ENCODE measurements at places on chromosomes 11 and 22.

- no peak for DNase-seq
Observed at GRCh38 chr11:69283446-69283845, 10.5 kb upstream of the MYEOV start.

- no peak for DNase-seq
Observed at GRCh38 chr11:26276798-26277424, 55.0 kb upstream of the ANO3 start.

DNA sequence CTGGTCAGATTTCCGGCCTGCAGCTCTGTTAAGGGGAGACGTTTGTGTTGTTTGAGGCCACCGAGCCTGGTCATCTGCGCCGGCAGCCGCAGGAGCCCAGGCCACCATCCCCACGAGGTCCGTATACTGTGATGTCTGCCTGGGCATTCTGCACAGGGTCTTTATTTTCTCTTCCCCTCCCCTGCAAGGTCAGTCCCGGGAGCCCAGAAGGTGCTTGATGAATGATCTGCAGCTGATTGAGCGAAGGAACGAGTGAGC, 45.4 kb downstream of the CTTN start:
- no peak for DNase-seq

DNA sequence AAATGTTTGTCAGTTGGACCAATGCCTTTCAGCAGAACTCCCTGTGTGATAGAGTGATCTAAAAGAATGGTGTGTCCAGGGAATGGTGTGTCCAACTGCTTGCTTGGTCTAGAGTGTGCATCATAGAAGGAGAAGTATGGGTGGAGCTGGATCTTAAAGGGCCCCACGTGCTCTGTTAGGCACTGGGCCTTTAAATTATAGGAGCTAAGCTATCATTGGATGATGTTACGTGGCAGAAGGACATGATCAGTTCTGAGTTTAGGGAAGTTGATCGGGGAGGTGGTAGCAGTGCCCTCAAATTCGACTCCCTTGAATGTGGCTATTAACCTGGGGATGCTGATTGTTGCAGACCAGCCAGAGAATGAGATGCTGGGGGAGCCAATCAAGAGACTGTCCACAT, 16.4 kb downstream of the STX3 start:
- DNase-seq: no peak

- DNase-seq: no peak
Observed at GRCh38 chr11:120629407-120630080, 118.0 kb downstream of the GRIK4 start.

- no peak for DNase-seq
Observed at GRCh38 chr11:44886790-44887140, 63.9 kb downstream of the TP53I11 start.

- DNase-seq: no peak
Observed at GRCh38 chr11:29017941-29018340, 909.8 kb downstream of the METTL15 start.

- no peak for DNase-seq
Observed at GRCh38 chr22:38290347-38290746, 17.5 kb upstream of the TMEM184B start.

DNA sequence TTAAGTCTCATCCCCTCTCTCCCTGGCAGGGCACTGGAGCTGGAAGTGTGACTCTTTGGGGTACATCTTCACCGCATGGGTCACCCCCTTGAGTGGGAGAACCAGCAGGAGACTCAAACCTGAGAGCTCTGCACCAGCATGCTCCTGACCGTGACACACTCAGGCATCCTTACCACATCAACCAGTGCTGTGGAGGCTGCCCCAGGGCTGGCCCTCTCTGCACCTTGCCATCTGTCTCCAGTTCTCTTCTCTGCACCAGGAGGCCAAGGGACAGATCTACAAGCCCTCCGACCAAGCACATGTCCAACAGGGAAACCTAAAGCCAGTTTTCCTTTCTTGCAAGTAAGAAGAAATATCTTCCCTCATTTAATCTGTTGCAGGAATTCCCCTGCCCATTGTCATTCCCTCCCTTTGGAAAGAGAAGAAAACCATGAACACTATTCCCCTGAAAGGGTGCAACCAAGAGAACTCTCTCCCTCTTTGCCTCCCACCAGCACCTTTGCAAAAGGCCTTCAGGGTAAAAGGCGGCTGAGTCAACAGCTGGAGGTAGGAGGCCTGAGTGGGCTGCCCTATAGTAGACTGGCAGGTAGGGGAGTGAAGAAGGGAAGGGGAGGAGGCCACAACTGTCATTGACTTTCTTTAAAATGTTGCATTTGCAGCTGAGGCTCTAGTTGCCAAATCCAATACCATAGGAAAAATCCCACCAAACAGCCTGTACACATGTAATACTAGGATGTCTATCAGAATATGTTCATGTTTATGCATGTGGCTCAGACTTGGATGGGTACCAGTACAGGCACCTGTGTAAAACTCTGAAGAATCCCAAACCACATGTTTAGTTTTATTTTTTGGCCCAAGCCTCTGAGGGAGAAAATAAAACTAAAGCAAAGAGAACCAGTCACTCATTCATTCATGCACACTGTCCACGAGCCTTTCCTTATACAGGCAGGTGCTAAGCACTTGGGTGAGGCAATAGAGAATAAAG, 117.0 kb downstream of the WT1 start:
- DNase-seq: no peak

- DNase-seq: no peak
Observed at GRCh38 chr11:35479731-35480130, 45.7 kb downstream of the PAMR1 start.

- DNase-seq: no peak
Observed at GRCh38 chr11:119218141-119218878, 12.2 kb downstream of the CBL start.

DNA sequence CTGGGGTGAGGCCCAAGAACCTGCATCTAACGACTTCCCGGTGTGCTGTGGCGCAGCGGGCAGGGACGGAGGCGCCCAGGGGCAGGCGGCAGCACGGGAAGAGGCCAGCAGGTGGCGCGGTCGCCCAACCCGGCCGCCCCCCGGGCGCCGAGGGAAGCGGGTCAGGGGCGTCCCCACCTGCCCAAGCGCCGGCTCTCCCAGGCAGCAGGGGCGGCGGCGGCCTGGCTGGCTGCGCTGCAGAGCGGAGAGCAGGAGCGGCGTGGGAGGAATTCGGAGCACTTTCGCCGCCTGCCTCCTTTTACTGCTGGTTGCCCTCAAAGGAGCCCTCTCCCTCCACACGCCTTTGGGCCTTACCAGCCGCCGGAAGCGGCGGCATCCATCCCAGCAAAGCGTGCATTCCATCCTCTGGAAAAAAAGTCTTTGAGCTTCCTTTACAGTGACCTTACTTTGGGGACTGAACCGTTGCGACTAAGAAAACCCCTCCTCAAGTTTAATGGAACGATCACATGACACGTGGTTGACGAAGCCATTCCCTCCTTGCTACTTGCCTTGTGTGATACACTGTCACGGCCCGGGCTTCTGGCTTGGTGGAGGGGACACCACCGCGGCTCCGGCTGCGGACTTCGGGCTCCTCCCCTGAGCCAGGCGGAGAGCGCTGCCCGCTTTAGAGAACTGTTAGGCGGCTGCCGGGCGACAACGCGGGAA, 106.8 kb upstream of the CLMP start:
- DNase-seq: no peak

DNA sequence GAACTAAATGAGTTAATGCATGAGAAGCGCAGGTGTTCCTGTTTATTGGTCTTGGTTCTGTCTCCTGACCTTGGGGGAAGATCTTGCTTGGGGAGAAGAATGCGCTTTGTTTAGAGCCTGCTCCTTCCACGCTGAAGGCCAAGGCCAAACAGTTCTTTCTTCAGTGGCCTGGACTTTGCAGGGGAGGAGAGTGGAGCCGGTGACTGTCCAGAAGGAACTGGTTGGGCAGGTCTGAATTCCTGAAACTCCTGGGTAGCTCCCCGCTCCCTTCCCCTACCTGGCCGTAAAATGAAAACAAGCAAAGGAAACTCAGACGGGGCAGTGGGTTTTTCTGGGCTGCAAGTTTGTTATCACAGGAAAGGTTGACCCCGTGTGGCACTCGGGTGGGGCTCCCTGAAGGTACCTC, 3.6 kb downstream of the ARHGAP8 start:
- no peak for DNase-seq

- DNase-seq: no peak
Observed at GRCh38 chr11:134610116-134610910, 198.3 kb upstream of the B3GAT1 start.

GRCh38 chr11:11538277-11538960, 83.4 kb downstream of the GALNT18 start:
- DNase-seq: no peak

DNA sequence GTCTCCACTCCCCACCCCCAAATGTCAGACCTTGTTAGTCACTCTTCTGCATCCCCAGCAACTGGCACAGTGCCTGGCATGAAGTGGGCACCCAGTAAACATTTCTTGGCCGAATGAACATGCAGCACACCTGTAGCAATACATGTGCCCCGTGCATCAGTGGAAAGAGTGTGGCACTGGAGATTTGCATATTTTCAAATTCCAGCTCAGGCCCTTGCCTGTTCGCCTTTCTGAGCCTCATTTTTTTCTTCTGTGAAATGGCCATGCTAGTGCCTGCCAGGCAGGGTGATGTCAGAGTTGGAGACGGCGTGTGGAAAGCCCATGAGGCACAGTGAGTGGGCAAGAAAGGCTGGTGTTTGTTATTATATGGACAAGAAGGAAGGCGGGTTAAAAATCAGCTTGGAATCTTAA, 38.7 kb downstream of the CD82 start:
- DNase-seq: no peak

GRCh38 chr11:78929906-78930220, 355.2 kb upstream of the NARS2 start:
- DNase-seq: no peak

DNA sequence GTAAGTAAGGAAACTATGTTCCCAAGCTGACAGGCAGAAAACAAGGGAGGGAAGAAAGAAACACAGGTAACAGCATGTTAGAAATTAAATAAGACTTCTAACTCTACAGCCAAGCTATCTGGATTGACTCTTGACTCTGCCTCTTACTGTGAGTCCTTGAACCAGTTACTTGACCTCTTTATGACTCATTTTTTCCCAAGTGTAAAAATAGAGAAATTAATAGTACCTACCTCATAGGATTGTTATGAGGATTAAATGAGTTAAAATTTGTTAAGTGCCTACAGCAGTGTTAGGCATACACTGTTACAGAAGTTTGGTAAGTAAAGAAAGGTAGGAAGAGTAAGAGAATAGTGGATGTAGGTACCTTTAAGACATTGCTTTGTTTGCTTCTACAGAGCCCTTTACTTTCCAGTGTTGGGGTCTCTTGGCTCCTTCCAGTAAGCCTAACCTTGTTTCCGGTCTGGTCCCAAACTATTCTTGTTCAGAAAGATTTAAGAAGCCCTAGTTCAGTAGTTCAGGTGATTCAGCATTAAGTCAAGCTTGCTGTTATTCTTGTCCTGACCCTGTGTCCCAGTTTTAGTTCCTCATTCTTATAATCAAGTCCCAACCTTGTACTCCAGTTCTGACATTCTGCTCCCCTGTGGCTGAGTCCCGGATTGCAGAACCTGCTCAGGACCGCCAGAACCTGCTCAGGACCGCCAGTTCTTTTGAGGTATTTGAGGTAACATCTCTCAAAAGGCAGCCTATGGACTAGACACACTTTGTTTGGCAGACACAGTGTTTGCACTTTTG, 963.4 kb upstream of the CCDC90B start:
- DNase-seq: no peak

GRCh38 chr11:22674470-22675439, 8.3 kb downstream of the GAS2 start:
- no peak for DNase-seq

DNA sequence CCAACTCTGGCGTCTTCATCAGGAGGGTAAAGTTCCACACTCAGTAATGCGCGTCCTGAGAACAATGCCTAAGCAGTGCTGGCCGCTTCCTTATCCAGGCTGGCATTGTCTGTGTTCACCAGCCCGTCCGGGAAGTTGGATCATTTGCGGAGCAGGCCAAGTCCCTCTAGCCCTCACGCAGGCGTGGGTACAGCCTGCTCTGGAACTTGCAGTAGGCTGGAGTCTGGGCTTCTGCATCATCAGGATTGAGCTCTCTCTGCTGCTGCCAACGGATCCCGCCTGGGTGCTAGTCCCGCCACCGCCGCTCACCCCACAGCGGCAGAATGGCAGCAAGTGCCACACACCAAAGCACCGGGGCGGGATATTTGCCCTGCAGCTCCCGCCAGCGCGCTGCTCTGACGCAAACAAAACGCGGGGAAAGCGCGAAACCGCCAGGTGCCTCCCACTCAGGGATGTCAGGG, 29.0 kb downstream of the GLYATL1 start:
- DNase-seq: no peak

DNA sequence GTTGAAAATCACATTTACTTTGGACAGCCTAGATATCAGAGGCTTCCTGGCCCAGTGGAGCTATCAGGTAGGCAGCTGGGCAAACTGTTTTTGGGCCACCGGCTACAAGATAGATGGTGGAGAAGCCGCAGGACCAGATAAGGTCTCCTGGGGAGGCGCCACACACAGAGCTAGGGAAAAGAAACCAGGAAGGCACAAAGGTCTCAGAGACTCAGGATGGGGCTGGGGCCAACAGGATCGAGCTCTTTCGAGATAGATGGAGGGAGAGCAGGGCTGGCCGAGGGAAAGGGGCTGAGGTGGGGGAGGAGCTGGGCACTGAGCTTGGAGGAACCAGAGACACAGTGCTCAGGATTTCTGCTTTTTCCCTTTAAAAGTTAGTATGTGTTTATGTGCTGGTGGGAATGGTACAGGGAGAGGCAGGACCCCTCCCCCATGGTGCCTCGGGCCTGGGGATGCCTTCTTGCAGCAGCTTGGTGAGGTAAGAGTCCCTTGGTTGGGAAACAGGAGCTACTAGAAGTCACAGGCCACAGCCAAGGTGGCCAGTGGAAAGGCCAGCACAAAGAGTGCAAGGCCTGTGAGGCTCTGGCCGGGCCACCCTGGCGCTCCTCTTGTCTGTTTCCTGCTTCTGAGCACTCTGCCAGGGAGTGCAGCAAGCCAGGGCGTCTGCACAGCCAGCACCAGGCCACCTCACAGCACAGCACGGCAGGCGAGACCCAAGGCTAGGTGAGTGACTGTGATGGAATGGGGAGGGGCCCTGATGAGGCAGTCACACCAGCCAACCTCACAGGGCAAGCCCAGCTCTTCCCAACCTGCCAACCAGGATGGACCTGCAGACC, 11.5 kb upstream of the NAP1L4 start:
- no peak for DNase-seq

- no peak for DNase-seq
Observed at GRCh38 chr11:74269161-74269811, 42.2 kb downstream of the P4HA3 start.

DNA sequence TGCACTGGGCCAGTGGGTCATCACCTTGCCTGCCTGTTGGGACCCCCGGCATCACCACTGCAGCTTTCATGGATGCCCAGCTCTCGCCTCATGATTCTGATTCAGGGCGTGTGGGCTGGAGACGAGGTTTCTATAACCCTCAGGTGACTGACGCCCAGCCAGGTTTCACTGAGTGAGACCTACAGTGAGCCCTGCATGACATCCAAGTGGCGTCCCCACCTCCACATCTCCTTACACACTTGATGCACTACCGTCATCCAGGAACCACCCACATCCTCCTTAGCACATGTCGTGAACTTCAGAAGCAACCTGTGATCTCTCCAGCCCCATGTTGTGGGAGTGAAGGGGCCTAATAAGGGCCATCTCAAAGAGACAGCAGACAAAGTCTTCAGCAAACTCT, 257.5 kb downstream of the CTTN start:
- DNase-seq: no peak
